ENCODE measurements at places on chromosomes 13 and 19.

DNA sequence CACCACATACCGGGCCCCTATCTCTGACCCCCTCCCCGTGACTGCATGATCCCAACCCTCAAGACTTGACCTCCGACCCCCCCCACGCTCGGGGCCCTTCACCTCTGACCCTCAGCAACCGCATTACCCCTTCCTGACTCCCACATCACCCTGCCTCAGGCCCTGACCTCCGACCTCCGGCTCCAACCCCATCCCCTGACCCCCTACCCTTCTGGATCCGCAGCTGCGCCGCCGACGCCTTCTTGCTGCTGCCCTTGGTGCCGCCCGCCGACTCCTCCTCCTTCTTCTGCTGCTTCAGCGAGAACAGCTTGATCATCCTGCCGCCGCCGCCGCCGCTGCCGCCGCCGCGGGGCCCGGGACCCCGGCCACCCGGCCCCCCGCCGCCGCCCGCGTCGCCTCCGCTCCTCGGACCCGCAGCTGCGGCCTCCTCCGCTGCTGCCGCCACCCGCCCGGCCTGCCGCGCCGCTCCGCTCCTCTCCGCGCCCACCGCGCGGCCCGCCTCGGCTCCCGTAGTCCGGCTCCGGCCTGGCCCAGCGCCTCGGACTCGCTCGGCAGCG, at the start of gene UBE2M:
TSS of gene UBE2M (minus strand) at position 546 of the 557 bp plus-strand sequence. CDS start at position 316, 230 bp downstream.
- DNase-seq, result no peak

GRCh38 chr19:3289971-3290569, 65.6 kb downstream of the CELF5 start:
- no peak for DNase-seq

DNA sequence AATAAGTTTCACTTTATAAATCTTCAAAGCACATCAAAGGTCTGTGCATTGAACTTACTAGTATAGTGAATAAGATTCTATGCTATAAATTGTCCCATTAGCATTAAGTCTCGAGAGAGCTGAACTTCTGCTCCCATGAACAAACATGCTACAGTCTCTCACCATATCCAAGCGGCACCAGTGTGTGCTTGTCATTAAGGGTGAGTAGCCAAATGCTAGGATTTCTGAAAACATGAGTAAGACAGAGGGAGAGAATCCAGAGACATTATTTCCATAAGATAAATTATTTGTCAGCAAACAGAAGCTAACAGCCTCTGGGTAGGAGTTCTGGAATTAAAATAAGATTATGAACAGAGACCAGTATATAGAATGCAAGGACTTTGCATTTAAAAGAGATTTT, 2882.5 kb downstream of the PCDH9 start:
- no peak for DNase-seq

- no peak for DNase-seq
Measured at GRCh38 chr13:56697011-56697410, 443.7 kb upstream of the PRR20A start.

GRCh38 chr13:79516595-79516994, 35.6 kb downstream of the NDFIP2 start:
- no peak for DNase-seq

GRCh38 chr13:110690516-110690915, 15.4 kb downstream of the CARS2 start:
- DNase-seq, result no peak

GRCh38 chr19:13093407-13094105, 9.1 kb downstream of the LYL1 start:
- DNase-seq, result peak; percentile 67

GRCh38 chr13:98467263-98467985, 109.5 kb downstream of the STK24 start:
- DNase-seq, result no peak

DNA sequence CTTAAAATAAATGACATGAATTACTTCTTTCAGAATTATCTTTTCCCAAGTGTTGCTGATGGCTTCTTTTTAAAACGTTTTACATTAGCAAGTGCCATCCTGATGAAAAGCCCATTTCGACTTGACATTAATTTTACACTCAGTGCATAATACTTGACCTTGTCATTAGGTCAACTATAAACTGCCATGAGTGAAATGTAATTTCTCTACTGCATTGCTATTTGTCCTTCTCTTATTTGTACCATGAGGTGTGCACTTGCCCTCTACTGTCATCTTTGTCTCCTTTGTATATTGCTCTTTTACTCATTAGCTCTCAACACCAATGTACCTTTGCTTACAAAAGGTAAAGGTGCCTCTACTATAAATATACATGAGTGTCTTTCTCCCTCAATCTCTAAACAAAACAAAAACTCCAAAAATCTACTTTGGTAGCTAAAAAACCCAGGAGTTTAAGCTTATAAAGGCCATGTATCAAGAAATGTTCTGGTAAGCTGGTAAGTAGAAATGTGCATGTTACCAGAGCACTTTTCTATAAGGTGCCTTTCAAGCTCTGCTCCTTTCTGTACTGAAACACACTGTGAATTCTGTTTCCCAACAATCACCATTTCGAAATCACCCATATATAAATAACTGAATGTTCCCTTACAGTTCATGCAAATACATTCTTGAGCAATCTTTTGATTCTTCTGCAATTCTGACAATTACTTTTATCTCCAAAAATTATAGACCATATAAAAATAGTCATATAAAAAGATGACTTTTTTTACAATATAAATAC, 351.4 kb downstream of the SLITRK5 start:
- DNase-seq, result no peak

DNA sequence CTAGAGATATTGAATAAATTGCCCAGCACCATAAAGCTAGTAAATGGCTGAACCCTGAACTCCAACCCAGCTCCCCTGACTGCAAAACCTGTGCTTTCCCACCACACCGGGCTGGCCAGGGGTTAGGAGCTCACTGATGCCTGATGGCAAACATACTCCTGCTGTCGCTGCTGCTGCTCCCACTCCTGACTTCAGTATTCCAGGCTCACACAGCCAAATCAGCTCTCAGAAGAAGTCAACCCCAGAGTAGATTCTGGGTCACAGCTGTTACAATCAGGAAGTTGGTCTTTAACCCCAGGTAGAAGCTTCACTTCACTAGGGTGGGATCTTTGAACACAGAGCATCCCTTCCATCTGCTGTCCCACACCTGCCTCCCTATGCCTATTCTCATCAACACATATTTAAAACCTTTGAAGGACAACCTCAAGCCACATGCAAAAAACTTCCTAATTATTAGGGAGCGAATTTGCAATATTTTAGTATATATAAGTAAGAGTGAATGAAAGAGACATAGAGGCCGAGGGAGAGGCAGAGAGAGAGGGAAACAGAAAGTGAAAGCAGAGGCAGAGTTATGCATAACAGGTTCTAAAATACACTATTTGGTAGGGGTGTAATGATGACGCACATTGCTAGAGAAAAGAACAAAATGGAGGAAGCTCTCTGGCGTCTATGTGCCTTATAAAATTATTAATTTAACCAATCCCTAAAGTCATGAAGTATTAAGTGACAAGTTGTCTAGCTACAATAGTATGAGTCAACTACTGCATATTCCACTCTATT, 99.4 kb upstream of the SERP2 start:
- DNase-seq, result no peak

- no peak for DNase-seq
Measured at GRCh38 chr13:73169971-73170370, 111.2 kb downstream of the KLF5 start.

GRCh38 chr13:48797127-48797526, 143.4 kb downstream of the CYSLTR2 start:
- DNase-seq, result no peak

- DNase-seq, result no peak
Measured at GRCh38 chr19:2618611-2619010, 83.9 kb downstream of the GNG7 start.

DNA sequence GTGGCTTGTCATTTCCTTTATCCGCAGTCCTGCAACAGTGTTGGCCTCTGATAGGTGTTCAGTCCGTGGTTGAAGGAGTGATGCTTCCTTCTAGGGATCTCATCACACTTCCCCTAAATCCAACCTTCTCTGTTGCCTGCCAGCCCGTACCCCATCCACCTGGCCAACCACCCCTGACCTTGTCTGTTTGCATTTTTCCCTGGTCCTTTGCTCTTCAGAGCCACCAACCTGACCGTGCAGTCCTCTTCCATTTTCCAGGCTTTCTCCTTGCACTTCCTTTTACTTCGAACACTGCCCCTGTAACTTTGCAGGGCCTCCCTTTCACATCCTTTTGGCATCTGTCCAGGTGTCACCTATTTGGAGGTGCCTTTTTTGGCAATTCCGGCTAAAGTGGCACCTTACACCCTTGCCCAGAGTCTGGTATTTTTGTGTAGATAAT, 696 bp downstream of the ZNF460 start:
- DNase-seq, result no peak

DNA sequence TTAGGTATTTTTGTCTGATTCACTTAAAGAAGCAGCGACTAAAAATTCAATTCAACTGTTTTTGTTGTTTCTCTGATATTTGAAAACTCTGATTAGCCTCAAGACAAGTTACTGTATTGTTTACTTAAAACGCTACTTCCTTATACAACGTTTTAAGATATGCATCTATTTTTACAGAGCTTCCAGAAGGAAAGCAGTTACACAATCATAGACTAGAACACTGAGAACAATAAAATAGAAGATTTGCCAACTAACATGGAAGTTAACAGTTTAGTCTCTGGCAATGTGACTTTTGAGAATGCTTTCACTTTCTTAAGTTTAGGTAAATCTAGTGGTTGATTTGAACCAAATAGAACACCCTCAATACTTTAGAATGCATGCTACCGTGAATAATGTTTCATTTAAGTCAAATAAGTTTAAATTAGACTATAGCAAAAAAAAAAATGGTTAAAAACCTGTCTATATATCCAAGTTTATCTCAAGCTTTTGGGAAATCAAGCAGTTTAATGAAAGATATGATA, 614.8 kb downstream of the DACH1 start:
- no peak for DNase-seq

GRCh38 chr13:62093984-62094780, 678.5 kb upstream of the PCDH20 start:
- DNase-seq, result no peak

DNA sequence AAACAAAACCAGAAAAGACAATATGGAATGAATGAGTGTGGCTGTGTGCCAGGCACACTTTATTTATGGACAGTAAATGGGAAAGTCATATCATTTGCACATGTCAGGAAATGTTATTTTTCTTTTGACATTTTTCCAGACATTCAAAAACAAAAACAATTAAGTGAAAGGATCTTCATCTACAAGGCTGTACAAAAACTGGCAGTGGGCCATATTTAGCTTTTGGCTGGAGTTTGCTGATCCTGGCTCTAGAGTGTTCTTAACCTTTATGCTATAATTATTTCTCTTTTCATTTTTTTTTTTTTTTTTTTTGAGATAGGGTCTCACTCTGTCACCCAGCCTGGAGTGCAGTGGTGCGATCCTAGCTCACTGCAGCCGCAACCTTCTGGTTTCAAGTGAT, 6.5 kb upstream of the TNFSF9 start:
- DNase-seq, result no peak

DNA sequence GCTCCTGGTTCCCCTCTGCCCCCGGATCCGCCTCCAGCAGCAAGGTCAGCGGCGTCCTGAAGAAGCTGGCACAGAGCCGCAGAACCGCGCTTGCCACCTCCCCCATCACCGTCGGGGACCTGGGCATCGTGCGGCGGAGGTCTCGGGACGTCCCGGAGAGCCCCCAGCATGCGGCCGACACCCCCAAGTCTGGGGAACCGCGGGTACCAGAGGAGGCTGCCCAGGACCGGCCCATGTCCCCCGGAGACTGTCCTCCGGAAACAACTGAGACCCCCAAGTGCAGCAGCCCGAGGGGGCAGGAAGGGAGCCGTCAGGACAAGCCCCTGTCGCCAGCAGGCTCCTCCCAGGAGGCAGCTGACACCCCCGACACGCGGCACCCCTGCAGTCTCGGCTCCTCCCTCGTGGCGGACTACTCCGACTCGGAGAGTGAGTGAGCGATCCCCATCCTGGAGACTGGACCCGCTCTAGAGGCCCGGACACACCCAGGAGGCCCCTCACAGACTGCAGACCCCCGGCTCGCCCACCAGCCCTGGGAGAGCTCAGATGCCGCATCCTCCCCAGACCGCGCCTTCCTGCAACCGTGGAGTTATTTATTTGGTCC, 1.6 kb upstream of the MRI1 start:
- DNase-seq, result no peak

- DNase-seq, result no peak
Measured at GRCh38 chr19:18617562-18617961, 4.9 kb downstream of the TMEM59L start.

DNA sequence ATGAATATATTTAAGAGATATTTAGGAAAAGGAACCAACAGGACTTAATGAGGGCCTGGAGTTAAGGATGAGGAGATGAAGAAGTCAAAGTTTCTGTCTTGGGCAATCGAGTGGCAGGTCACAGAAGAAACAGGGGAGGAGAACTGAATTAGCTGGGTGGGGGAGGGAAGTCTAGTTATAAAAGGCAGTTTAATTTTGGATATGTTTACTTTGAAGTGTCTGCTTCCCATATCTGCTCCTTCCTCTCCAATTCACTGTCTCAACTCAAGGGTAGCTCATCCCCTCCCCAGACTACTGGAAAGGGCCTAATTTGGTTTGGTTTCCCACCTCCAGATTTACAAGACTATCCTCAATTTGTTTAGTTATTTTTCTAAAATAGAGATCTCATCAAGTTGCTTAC, 195.9 kb downstream of the VWA8 start:
- no peak for DNase-seq

DNA sequence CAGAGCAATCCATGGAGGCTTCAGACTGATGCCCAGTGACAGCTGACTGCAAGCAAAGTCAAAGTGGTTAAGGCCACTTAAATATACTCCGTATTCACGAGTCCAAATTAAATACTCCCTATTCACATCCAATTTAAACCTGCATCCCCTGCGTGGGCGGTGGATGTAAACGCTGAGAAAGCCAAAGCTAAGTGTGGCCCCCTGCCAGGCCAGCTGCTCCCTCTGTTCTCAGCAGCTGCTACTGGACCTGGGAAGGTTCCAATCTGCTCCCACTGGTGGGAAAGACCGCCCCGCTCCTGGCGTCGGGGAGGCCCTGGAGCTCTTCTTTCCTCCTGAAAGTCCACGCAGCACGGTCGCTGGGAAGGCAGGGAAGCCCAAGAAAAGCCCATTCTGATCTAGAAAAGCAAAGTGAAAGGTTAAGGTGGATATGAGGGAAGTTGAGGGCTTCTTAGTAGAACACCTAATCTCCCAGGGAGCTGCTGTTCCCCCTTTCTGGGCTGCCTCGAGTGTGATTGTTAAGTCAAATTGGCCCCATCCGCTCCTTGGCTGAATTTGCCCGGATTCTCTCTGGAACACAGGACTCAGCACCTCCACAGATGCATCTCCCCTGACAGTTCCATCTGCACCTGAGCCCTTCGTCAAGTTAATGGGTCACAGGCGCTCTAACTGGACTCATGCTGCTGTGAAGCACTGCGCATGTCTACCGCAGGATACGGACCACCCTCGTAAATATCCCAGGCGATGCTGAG, 205.5 kb downstream of the USP12 start:
- DNase-seq, result no peak

GRCh38 chr19:35497406-35497805, 7.1 kb upstream of the KRTDAP start:
- DNase-seq, result no peak
